NCI-H446 treated with DMSO at 0.1 percent for 48 hours (cell line): ENCODE measurements at places on chromosomes 12 and 14.

- DNase-seq = no peak
These were observed 41.6 kb upstream of the TTC7B start for GRCh38 chr14:90857866-90858265.

- DNase-seq = no peak
These were observed 6.2 kb upstream of the ARID4A start for GRCh38 chr14:58292187-58292586.

GRCh38 chr14:90194706-90195105, 61.6 kb upstream of the PSMC1 start:
- no peak for DNase-seq

- no peak for DNase-seq
These were observed 36.0 kb downstream of the CPM start for GRCh38 chr12:68896881-68897540.

DNA sequence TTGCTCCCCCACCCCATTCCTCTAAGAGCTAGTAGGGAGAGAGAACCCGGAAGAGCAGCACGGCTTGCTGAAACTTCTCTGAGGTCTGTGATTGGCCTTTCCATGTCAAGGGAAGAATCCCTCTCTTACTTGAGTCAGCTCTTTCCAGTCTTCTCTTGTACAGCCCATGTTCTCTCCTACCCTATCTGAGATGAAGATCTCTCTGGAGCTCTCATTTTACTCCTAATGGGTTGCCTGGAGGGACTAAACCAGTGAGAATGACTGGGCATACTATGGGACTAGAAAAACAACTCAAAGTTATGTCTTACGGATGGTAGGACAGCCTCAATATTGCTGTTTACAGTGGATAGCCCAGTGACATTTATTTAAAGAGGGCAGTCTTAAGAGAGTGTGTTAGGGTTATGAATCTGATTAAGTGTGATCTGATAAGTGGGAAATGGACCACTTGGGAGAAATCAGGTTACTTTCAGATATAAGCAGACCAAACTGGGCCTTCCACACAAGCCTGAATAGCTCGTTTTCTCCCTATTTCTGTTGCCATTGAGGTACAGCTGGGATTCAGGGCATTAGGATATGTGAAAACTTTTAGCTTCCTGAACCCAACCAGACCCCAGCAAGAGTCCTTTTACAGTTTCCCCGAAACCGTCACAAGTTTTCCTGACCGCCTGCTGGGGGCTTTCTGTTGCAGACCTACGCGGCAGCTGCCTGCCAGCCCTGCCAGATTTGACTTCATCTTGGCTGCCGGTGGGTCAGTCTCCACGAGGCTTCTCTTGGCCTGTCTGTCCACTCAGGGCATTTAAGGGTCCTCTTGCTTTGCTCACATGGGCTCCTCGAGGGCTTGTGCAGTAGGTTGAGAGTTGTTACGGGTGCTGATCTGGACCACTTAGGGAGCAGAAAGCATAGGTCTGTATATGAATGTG, 16.9 kb downstream of the ETV6 start:
- no peak for DNase-seq

- DNase-seq = peak; percentile 64
These were observed 53.3 kb downstream of the BICD1 start for GRCh38 chr12:32159925-32160324.

DNA sequence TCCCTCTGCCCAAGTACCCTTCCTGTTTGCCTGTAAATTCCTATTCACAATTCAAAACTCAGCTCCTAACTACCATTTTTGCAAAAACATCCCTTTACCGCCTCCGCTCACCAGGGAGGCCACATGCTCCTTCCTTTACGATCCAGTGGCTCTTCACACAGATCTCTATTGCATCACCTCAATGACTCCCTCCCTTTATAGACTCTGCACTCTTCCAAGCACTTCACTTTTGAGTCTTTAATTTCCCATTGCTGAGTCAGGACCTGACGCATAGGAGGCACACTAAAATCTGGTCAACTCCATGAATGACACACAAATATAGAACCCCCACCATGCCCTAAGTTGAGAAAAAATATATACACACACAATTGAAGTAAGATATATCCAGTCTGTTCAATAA, 45.9 kb downstream of the PPP1R13B start:
- DNase-seq = no peak

- DNase-seq = no peak
These were observed 10.8 kb downstream of the ALDH2 start for GRCh38 chr12:111777345-111778045.

DNA sequence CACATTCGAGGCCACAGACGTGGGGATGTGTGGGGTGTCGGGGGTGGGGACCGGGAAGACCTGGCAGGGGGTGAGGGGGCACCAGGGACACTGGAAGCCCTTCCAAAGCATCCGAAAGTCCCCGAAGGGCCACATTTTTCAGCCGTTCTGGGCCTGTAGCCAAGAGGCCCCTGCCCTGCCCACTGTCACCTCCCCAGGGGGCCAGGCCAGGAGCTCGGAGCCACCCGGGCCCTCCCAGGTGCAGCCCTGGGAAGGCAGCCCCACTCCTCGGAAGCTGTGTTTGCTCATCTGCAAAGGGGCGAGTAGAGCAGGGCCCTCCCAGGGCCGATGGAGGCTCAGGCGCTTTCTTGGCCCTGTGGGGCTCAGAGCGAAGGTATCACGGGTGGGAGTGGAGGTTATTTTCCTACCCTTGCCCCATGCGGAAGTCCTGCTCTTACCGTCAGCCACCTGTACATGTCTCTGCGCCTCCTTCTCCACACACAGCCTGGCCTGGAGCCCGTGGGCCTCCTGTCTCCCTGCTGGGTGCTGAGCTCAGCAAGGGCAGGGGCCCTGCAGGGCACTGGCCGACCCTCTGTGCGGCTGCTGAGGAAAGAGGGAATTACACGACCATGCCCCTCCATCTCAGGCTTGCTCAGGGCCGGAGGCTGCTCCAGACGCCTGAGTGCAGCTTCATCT, 27.2 kb downstream of the NOC4L start:
- DNase-seq = no peak

DNA sequence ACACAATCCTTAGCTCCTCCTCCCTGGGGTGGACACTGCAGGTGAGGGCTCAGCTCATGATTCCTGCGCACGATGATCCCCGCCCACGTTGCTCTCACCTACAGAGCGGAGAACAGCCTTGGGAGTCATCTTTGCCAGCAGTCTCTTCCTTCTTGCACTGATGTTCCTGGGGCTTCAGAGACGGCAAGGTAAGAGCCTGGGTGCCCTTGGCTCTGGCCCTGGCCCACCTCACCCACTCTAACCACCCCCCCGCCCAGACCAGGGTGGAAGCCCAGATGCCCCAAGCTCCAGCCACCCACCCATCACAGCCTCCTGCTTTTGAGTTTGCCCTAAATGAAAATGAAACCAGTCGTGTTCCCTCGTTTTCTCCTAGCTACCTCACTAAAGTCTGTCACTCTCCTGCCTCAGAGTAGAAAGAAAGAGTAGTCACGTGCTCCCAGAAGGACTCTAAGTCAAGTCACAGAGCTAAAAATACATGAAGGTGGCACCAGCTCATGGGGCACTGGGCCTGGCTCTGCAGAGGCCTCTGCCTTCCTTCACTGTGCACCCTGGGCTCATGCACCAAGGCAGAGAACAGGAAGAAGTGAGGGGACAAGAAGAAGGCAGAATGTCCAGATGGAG, 9.0 kb downstream of the TAPBPL start:
- no peak for DNase-seq

GRCh38 chr14:46482200-46482599, 169.4 kb downstream of the RPL10L start:
- no peak for DNase-seq

GRCh38 chr14:41859336-41859735, 252.7 kb downstream of the LRFN5 start:
- no peak for DNase-seq

- DNase-seq = no peak
These were observed 11.2 kb upstream of the FKBP11 start for GRCh38 chr12:48936379-48936979.

DNA sequence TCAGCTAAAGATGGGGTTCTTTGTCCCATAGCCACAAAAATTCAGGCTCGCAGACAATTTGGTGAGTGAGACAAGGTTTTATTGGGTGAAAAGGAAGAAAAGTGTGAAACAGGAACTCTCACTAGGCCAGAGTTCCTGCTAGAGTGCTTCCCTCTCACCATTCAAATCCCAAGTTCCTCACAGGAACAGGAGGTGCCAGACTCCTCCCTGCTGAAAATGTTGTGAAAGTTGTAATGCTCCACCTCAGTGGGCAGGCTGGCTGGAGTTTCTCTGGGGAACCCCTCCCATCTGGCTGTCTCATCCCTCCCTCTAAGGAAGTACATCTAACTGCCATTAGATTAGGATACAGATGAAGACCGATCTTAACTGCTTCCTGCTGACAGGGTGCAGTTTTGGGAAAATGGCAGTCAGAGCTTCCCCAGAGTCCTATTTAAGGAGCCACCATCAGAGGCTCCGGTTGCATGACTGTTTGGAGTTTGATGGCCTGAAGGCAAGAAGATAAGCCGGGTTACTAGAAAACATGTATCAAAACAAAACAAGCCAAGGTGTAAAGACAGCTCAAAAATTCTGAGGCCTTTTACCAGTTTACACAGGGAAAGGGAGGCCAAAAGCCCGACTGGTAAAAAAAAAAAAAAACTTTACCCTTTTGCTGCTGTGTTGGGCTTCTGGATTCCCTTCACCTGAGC, 127.6 kb downstream of the FSCB start:
- no peak for DNase-seq
